ENCODE measurements at places on chromosomes 7 and 10.

GRCh38 chr10:54613162-54613561 lies 187.9 kb downstream of the PCDH15 start:
- peak; percentile 2 for DNase-seq

- DNase-seq, result no peak
Observed at GRCh38 chr7:155788616-155789000, 23.7 kb downstream of the SHH start.

- DNase-seq, result no peak
Observed at GRCh38 chr7:44987996-44988395, 9.2 kb upstream of the MYO1G start.

DNA sequence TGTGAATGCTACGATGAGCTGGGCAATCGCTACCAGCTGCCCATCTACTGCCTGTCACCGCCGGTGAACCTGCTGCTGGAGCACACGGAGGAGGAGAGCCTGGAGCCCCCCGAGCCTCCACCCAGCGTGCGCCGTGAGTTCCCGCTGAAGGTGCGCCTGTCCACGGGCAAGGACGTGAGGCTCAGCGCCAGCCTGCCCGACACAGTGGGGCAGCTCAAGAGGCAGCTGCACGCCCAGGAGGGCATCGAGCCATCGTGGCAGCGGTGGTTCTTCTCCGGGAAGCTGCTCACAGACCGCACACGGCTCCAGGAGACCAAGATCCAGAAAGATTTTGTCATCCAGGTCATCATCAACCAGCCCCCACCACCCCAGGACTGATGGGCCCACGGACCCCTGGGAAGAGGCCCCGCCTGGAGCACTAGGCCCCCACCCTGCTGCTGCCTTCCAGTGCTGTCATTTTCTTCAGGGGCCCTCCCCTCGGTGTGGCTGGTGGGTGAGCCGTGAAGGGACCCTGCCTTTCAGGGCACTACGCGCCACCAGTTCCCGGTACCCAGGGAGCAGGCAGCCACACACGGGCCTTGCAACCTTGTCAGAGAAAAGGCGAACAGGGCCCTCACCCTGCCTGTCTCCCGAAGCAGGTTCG lies 2.3 kb upstream of the ANKRD2 start:
- no peak for DNase-seq

DNA sequence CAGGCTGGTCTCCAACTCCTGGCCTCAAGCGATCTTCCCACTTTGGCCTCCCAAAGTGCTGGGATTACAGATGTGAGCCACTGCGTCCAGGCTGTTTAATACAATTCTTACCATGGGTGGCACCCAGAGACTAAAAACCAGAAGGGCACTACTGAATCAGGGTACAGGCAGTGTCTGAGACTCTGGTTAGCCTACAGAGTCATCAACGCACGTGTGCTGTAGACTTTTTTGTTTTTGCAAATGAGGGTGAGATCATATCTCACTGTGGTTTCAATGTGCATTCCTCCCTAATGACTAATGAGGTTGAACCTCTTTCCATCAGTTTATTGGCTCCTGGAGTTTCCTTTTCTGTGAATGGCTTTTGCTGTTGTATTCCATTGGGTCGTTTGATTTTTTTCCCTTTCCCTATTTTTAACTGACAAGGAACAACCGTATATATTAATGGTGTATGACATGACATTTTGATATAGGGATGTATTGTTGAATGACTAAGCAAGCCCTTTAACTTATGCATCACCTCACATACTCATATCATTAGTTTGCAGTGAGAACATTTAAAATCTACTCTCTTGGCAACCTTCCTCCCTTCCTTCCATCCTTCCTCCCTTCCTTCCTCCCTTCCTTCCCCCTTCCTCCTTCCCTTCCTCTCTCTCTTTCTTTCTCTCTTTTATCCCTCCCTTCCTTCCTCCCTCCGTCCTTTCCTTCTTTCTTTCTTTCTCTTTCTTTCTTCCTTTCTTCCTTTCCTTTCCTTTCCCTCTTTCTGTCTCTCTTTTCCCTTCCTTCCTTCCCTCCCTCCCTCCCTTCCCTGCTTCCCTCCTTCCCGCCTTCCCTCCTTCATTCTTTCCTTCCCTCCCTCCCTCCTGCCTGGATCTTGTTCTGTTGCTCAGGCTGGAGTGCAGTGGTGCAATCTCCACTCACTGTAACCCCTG lies 9.3 kb upstream of the TMEM270 start:
- DNase-seq, result peak; percentile 98

- peak; percentile 18 for DNase-seq
Observed at GRCh38 chr10:14904316-14904732, 25.7 kb downstream of the SUV39H2 start.

- DNase-seq, result no peak
Observed at GRCh38 chr7:18235819-18236218, 208.2 kb upstream of the PRPS1L1 start.

GRCh38 chr7:124914298-124914697 lies 15.3 kb downstream of the POT1 start:
- DNase-seq, result no peak

- DNase-seq, result peak; percentile 13
Observed at GRCh38 chr10:131094527-131095312, 216.8 kb downstream of the TCERG1L start.

DNA sequence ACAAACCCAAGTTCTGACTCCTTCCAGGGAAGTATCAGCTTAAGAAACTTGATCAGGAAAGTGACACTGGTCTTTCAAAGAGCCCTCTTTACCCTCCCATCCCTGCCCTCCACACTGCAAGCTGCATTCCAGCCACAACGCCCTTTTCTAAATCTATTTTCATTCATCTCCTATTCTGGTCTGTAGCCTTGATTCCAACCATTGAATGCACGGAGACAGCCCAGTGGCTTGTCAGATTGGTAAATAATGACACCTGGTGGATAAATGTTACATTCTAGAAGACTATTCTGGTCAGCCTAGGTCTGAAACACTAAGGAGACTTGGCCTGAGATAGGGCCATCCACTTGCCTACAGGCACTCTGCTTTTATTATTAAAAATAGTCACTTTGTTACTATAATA lies 20.9 kb downstream of the MORN4 start:
- peak; percentile 50 for DNase-seq

GRCh38 chr7:143372070-143372469 lies 9.1 kb upstream of the ZYX start:
- DNase-seq, result no peak

DNA sequence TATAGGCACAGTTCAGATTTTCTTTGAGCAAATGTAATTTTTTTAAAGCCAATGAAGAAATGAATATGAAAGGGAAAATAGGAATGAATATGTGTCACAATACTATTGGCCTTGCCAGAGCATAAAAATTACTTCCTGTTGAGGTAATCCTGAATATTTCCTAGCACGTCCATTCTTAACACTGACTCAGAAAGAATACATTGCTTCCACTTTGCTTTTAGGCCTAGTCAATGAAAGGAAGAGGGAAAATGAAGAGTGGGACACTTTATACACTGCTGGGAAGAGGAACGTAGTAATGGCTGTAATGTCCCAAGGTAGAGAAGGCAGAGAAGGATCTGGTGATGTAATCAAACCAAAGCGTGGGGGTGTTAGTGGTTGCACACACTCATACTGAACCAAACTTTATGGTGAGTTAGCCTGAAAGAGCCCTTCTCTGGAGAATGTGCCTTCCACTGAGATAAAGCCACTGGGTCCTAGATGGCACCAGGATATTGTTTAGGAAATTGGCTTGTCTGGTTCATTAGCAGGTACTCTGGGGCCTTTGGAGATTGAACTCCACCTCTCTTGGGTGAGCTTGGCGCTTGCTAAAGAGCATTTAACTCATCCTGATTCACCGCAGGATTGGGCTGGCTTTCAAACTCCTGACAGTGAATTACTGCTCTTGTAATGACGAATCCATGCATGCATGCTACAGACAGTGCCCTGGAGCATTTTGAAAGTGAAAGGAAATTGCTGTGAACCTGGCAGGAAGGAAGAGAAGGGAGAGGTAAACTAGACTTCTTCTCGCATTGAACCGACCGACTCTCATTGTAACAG lies 254.9 kb downstream of the KIAA1217 start:
- peak; percentile 96 for DNase-seq

GRCh38 chr7:34734771-34735170 lies 76.8 kb downstream of the NPSR1 start:
- DNase-seq, result no peak

- no peak for DNase-seq
Observed at GRCh38 chr7:93226310-93226709, at the start of gene HEPACAM2. Gene HEPACAM2, minus strand, starts transcription at chr7:93226469.

DNA sequence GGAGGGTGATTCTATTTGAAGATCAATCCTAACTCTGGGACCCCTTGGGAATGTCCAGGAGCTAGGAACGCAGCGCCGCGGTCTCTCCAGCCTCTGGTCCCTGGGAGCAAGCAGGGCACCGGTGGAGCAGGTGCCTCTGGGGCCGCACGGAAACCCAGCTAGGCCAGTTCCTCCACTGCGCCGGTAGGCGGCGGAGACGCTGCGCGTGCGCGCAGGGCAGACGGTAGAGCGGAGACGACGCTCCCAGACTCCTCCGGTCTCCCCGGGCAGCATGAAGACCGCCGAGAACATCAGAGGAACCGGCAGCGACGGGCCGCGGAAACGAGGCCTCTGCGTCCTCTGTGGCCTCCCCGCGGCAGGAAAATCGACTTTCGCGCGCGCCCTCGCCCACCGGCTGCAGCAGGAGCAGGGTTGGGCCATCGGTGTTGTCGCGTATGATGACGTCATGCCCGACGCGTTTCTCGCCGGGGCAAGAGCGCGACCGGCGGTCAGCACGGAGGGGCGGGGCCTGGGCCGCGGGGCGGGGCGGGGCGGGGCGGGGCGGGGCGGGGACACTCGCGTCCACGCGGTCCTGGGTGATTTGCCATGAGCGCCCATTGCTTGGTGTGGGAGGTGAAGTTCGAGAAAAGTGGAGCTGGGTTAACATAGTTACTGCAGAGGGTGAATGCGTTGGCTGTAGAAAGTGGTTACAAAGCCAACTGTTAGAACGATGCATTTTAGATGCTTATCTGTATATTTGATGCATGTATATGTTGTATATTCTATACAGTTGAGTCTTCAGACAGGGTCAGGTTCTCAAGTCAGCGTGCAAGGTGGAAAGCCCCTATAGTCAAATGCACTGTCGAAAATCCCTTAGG lies at the start of gene PSTK:
Gene PSTK, plus strand, starts transcription at position 193 of the 857 bp plus-strand sequence. Its CDS starts 79 bp downstream, at position 272.
- DNase-seq, result peak; percentile 92

DNA sequence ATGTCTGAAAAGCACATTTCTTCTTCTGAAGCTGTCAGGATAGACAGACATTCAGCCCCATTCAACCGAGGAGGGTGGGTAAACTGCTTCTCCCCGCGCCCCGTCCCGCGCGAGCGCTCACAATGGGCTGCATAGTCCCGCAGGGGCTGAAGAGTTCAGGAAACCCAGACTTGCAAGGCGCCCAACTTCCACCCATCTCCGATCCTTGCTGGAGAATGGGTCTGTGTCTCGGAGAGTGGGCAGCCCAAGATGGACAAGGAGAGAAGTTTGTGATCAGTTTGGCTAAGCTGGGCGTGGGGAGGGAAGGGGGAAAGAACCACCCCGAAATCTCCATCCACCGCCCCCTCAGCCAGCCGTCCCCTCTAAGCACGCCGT lies 686 bp downstream of the AASS start:
- DNase-seq, result peak; percentile 2

DNA sequence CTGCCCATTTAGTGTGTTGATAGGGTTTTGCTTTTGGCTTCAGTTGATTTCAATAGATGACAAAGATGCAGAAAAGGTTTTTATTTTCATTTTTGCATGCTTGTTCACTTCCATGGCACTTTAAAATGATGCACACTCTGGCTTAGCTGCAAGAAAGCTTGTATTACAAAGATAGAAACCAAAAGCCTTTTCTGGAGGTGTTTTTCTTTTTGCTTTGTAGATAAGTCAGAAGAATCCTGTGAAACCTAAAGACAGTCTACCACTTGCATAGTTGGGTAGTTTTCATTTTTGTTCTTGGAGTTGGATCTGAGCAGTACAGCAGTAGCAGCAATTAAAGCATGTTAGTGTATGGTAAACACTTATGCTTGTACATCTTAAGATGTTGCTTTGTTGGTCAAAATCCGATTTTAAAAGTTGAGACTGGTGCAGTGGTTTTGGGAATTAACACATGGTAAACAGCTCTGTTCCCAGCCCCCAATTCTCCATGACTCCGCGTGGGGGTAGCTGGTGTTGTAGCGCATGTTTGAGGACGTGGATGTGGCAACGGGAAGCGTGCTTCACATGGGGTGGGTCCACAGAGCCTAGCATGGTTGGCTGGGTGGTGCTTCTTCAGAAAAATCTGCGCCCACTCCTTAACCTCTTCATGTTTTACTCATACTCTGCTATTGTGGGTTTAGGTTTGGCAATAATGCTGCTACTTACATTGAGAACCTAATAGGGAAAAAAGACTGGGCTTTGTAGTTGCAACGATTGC lies 19.8 kb downstream of the CCNY start:
- no peak for DNase-seq

GRCh38 chr7:118855290-118855689 lies 630.8 kb downstream of the ANKRD7 start:
- no peak for DNase-seq

DNA sequence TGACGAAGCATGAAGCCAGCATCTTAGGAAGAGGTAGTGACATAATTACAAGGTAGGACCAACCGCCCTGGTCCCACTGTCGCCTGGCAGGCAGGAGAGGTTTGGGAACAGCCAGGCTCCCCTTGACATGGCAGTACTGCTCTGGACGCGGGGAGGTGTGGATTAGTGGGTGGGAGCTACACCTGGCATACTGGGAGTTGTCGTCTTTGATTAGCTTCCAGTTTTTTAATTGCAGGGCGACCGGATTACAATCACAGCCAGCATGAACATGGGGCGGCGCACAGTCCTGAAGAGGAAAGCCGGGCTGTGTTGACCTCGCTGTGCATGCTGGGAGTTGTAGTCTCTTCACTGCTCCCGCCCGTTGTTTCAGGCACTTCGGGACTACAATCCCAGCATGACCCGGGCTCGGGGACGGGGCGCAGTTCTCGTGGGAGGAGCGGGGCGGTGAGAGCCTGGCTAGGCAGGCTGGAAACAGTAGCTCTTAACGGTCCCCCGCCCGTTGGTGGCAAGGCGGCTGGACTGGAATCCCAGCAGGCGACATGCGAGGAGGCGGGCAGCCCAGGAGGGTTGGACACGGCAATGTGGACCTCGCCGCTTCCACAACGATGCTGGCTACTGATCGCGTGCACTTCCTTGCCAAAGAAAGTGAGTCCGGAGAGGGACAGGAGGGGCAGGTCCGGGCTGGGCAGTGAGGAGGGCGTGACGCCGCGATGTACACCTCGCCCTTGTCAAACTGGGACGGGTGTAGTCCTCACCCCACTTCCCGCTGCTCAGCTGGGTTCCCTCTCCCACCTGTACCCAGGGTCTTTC lies 98.0 kb upstream of the ZNF722 start:
- DNase-seq, result no peak

GRCh38 chr7:151271699-151272355 lies 23.3 kb upstream of the SMARCD3 start:
- DNase-seq, result no peak

- peak; percentile 35 for DNase-seq
Observed at GRCh38 chr10:31098046-31098445, 66.4 kb upstream of the ZNF438 start.
